H9 (cell line): ENCODE measurements at places on chromosomes 5 and 9.
A peak's percentile ranks its signal among the peaks of the same experiment; 100 is the strongest.

GRCh38 chr5:39091940-39092580, 17.9 kb upstream of the RICTOR start:
- DNase-seq, result no peak

GRCh38 chr5:126055348-126055729, 367.9 kb upstream of the GRAMD2B start:
- DNase-seq, result no peak

GRCh38 chr5:90307322-90307721, 102.2 kb downstream of the CETN3 start:
- DNase-seq, result no peak

DNA sequence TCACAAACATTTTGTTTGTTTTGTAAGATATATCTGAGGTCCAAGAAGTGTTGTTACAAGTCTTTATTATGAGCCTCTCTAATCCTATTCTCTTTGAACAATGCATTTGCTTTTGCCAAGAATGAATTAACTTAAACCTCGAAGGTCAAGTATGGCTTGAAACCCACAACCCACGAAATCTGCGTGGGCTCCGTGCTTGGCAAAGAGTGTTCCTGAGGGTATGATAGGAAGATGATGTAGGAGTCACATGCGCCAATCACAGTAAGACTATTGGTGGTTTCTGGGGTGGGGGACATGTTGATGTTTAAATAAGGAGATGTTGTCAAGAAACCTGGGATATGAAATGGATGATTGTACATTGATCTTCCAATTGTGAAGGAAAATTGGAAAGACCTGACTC, 330.8 kb upstream of the RFX3 start:
- DNase-seq, result no peak

- DNase-seq, result no peak
Measured at GRCh38 chr5:35822511-35822910, 34.2 kb upstream of the IL7R start.

GRCh38 chr9:121285835-121286687, 18.1 kb downstream of the GSN start:
- DNase-seq, result peak; percentile 70

DNA sequence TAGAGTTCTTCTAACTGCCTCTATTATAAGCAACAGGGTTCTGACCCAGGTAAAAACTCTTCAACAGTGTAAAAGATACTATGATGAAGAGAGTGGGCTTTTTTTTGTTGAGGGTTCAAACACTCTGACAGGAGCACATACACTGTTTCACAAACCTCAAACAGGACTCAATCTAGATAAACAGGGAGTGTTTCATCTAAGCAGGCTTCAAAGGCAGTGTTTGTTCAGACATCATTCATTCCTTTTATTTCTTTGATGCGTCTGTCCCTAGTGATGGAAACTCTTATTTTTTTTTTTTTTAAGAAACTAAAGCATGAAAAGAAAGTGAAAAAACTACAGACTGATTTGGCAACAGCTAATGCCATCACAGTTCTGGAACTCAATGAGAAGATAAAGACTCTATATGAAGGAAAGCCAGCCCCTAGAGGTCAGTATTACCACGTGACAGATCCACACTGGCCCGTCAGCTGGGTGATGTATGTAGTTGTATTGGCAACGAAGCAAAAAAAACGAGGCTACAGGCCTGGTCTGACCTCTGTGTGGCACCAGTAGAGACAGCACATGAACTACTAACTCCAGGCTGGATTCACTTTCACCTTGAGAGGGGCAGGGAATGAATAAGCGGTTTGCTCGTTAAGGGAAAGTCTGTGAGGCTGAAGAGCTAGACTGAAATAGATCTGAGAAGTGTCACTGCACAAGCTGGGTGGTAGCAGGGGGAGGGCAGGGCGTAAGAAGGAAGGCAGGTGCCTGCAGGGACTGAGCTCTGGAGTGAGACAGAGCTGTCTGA, 172.2 kb downstream of the CCDC192 start:
- peak; percentile 62 for DNase-seq

GRCh38 chr9:14361074-14361473, 47.1 kb upstream of the NFIB start:
- no peak for DNase-seq

GRCh38 chr9:110156902-110157301, 51.1 kb downstream of the C9orf152 start:
- DNase-seq, result no peak

DNA sequence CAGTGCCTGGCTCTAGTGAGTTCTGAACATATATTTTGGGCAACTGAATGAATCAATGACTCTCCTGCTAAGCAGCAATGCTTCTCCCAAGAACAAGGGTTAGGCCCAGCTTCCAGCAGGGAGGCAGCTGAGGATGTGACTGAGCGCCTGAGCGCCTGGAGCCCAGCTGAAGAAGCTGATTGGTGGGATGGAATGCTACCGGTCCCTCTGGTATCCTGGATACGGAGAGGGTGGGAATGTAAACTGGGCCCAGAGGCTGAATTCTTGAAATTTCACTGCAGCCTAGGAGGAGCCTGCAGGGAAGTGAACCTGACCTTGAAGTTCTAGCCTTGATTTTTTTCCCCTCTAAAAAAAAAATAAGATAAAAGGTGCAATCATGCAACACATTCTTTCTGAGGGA, 43.2 kb downstream of the WWC1 start:
- peak; percentile 97 for DNase-seq

GRCh38 chr9:134935056-134935640, 17.4 kb upstream of the FCN1 start:
- no peak for DNase-seq

DNA sequence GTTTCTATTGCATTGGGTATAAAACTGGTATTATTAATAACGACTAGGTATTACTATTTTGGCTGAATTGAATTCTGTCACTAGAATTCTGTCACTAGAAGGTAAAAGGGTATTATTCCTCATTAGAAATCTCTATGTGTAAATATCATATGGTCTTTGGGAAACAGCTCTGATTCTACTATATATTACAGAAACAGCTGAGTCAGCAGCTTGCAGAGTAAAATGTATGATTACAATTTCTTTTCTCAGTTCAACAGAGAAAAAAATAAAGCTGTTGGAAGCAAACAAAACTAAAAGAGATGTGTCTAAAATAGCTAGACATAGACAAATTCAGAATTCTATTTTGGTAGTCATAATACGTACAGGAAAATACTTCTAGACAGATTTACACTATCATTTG, 48.5 kb downstream of the HAPLN1 start:
- no peak for DNase-seq

- DNase-seq, result no peak
Measured at GRCh38 chr9:116985596-116985995, 298.5 kb downstream of the TRIM32 start.

DNA sequence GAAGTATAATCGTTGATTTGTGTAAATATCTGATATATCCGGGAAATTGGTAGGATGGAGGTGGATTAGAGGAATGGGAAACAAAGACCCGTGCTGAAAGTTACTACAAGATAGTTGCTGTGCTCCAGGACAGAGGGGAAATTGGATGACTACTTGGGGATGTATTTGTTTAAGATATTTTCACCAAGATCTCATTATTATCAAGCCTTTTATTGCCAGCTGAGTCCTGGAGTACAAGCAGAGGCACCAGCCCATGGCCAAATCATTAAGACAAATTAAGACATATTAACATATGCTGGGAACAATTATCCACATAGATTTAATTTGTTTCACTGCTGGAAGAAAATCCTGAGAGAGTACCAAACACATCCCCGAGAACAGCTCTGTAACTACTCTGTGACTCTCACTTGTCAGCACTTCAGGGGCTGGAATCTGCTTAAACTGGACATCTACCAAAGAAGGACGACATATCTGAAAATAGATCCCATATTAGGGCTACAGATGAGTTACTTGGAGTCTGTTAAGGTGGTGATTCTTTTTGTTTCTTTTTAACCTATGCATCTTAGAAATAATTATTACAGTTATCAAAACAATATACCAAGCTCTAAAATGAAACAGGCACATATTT, 68.2 kb downstream of the SLC1A1 start:
- no peak for DNase-seq

GRCh38 chr9:88339317-88339716, 48.9 kb upstream of the SPIN1 start:
- no peak for DNase-seq

GRCh38 chr5:33885679-33886078, 6.1 kb downstream of the ADAMTS12 start:
- DNase-seq, result no peak

- no peak for DNase-seq
Measured at GRCh38 chr5:52831786-52832511, 44.2 kb downstream of the ITGA1 start.

DNA sequence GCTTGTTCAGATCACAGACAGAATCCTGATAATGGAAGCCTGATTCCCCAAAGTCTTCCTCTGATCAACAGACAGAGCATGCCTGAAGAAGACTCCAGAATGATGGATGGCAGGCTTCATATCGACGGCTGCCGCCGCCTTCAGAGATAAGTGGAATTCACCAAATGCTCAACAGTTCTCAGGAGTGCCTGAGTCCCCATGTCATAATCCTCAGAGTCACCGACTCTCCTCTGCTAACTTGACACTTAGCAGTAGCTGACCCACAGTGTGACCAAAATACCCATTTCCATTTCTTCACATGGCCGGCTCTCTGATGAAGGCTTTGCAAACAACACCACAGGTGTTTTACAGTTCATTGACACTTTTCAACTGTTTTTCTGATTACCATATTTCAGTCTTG, 58.7 kb downstream of the PRDM6 start:
- no peak for DNase-seq

DNA sequence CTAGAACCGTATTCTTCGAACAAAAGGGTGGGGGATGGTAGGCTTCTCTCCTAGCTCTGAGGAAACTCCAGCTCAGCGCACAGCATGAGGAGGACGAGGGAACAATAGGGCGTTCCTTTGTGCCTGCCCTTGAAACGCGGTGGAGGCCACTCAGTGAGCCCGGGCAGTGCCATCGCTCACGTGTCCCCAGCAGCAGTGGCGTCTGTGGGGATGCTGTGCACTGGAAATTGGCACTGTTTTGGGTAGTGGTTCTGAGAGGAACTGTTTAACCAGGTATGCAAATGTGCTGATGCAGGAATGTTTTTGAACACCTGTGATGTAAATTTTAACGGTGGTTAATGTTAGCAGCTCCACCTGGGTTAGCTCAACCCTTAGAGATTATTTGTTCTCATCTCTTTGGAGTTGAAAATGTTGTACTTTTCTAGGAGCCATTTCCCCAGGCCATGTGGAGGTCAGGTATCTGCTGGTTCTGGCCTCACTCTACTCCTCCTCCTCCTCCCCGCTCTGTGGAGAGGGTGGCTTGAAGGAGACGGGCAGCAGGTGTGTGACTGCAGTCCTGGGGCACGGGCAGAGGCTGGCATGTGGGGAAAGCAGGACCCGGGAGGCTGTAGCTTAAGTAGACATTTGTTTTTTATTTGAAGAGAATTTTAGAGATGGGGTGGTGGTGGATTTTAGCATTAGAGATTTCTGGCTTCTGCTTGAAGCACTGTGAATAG, 48.3 kb downstream of the EHMT1 start:
- DNase-seq, result peak; percentile 87

DNA sequence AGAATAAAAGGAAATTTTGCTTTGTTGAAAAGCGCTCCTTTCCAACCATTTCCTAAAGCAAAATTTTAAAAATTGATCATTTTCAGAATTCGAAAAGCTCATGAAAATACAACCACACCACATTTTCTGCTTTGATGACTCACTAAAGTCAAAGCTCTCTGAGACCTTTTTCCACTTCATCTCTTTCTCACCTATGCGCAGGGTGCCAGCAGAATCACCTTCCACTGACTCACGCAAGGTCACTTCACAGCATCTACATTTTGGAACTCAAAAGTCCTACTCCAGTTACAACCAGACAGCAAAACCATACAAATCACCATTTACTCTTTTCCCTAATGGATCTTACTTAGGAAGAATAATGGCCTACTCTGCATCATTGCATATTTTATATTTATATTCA, 106.2 kb downstream of the MAP1B start:
- no peak for DNase-seq

DNA sequence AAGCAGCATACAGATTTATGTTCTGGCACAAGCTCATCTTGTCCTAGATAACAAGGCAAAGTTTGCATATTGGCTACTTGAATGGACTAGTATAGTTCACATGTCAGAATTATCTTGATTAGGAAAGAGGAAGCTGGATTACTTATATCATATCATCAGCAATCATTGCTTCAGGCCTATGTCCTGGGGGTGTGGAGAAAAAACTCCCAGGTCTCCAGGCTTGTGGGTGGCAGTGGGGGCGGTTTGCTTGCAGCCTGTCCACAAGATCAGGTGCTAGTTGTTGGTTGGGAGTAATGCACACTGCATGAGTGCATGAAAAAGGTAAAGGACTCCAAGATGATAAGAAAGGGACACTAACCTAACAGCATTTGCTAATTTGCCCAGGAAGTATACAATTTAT, 326.4 kb upstream of the PDE4D start:
- no peak for DNase-seq

GRCh38 chr5:66722686-66723085, 126.5 kb downstream of the MAST4 start:
- DNase-seq, result no peak

GRCh38 chr9:34143116-34143515, 16.6 kb upstream of the DCAF12 start:
- DNase-seq, result no peak

GRCh38 chr5:67774267-67774552, 441.3 kb upstream of the PIK3R1 start:
- DNase-seq, result no peak

DNA sequence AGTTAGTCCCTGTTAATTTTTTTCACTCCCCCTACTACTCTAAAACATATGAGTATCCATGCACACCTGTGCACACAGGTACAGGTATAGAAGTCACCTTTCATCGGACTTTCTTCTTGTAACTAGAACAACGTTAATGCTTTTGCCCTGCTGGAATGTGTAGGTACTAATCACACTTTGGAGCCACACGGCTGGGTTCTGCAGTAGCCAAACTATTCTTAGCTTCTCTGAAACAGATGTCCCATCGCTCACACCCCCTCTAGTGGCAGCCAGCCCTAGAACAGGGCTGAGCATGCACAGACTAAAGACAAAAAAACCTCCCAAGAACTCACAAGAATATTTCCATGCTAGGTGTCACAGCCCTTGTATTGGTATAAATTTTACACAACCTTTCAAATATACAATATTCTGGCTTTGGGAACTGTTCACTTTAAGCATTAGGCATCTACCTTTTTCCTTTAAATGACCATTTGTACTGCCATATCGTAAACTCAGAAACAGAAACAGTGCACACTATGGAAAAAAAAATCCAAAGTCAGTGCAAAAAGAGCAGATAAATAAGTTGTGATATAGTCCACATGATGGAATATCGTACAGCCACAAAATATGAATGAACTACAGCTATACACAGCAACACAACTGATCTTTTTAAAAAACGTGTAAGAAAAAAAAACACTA, 64.0 kb downstream of the RETREG1 start:
- DNase-seq, result peak; percentile 83

DNA sequence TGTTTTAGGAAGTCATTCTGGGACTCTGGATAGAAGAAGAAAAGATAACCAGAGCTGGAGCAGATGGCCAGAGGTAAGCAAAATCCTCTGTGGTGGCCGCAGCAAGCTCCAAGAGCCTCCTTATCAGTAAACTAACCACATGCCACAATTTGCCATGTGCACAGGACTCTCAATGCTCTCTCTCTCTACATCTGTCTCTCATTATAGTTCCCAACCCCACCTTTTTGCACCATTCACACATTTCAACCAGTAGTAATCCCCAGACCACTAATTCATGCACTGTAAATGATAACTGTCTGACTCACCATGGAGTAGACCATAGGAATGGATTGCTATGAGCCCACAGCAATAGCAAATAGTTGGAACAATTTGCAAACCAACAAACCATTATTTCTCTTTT, 526.1 kb downstream of the TLR4 start:
- DNase-seq, result no peak

GRCh38 chr5:35240892-35241291, 10.6 kb upstream of the PRLR start:
- DNase-seq, result no peak

GRCh38 chr5:102819634-102820033, 64.5 kb downstream of the PAM start:
- no peak for DNase-seq
